ENCODE measurements at places on chromosomes 1 and 21.

DNA sequence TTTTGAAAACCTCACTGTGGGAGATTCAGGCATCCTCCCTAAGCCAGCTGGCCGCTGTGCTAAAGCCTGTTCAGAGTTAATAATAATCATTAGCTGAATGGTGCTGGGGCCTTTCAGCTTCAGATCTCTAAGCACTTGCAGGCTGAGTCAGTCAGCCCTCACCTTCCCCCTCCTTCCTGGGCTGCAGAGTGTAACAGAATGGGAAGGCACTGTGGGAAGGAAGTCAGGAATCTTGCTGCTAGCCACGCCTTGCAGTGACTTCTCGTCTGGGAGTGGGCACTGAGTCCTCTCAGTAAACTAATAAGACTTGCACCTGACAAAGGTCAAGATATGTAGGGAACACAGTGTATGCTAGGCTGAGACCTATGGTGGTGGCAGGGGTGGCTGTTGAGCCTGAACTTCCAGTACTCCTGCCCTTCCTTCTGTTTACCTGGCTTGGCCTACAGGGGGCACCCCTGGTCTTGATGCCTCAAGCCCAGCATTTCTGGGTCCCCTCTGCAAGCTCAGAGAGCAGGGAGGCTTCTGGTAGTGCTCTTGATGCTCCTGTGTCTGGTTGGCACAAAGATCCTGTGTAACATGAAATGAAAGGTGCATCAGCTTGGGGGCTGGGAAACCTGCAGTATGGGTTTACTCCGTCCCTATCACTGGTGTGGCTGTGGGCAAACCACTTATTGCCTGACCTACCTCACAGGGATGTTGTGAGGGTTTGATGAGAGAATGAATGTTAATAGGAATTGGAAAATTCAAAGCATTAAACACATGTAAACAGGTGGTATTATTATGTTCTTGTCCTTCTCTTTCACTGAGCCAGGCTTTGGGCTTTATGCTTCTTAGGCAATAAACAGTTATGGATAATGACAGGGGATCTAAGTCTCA lies 6.0 kb downstream of the CYB561D1 start:
- DNase-seq: peak; percentile 34

DNA sequence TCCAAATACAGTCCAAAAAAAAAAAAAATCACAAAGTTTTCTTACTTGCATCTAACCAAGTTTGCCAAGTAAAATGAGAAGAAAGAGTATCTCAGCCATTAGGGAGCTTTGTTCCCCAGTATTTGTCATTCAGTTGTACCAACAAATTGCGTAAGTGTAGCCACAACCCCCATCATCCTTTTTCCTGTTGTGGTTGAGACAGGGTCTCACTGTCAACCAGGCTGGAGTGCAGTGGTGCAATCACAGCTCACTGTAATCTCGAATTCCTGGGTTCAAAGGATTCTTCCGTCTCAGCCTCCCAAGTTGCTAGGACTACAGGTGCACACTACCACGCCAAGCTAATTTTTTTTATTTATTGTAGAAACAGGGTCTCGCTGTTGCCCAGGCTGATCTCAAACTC lies 9.5 kb downstream of the STX6 start:
- DNase-seq: no peak

DNA sequence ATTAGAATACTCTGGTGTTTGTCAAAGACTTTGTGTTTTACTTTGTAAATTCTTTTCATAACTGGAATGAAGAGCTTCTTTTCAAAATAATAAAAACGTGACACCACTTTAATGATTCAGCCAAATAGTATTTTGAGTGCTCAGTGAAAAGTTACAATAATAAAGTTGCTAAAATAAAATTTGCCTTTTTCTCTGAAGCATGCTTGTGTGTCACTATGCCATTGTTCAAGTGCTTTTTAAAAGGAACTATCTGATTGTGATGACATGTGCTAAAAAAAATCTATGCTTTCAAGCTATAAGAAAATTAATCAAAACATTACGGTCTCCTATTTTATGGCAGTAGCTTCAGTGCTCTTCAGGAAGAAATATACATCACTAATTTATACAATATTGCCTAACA lies 1290.5 kb upstream of the B3GALT2 start:
- no peak for DNase-seq

GRCh38 chr21:43269440-43269839 lies 100.6 kb downstream of the CRYAA start:
- DNase-seq: no peak

DNA sequence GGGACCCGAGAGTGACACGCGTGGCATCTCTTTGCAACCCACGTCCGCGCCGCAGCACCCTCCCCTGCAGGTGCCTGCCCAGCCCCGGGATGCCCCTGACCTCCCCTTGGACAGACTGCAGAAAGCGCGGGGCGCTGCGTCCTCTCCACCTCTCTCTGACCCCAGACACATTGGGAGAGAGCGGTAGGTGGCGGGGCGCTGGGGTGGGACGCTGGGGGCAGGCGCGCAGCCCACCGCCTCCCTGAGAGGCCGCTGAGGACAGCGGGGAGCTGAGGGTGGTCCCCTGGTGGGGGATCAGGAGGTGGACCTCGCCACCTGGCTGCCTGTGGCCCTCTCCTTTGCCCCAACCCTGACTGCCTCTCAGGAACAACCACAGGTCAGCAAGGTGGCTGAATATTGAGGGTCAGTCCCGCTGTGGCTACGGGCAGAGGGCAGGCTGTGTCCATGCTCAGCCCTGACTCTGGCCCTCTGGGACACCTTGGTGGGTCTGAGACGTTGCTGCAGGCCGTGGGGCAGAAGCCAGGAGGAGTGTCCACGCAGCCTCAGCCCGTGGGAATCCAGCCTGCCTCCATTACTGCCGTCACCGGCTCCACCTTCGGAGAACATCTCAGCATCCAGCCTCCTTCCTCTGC lies 761 bp upstream of the UBE2J2 start:
- no peak for DNase-seq

GRCh38 chr1:160300173-160300572 lies 15.2 kb upstream of the PEX19 start:
- no peak for DNase-seq

GRCh38 chr1:197994907-197995407 lies 77.8 kb downstream of the LHX9 start:
- DNase-seq: no peak

GRCh38 chr1:220003610-220004299 lies 42.5 kb downstream of the EPRS1 start:
- DNase-seq: no peak

- DNase-seq: no peak
Observed at GRCh38 chr1:156539818-156540355, 32.5 kb downstream of the IQGAP3 start.

DNA sequence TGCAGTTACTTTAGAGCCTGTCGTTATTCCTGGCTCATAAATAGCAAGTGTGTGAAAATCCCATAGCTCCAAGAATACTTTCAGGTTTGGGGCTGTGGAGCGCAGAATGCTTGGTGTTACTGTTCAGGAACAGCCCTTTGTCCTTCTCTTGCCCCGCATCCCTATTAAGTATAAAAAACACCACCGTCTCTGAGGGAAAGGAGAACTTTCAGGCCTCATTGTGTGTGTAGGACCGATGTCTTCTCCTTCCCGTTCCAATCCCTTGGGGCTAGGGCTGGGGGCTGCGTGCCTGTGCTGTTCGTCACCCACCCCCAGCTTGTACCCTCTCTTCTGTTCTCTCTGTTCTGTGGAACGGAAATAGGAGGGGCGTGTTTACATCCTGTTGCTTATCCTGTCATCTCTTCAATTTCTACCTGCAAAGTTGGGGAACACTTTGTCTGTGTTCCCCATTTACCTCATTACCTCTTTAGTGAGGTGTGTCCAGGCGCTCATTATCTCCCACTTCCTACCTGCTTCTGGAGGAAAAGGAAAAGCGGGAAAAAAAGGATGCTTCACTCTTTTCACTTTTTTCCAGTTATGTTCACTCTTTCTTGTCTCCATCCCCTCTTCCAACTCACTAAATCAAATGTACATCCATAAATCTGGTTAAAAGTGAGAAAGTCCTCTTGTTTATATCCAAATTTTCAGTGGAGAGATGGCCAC lies 788 bp upstream of the TXNIP start:
- peak; percentile 54 for DNase-seq

GRCh38 chr1:156697481-156697880 lies 7.9 kb downstream of the CRABP2 start:
- DNase-seq: no peak

- no peak for DNase-seq
Observed at GRCh38 chr1:221227460-221227859, 348.2 kb downstream of the HLX start.

DNA sequence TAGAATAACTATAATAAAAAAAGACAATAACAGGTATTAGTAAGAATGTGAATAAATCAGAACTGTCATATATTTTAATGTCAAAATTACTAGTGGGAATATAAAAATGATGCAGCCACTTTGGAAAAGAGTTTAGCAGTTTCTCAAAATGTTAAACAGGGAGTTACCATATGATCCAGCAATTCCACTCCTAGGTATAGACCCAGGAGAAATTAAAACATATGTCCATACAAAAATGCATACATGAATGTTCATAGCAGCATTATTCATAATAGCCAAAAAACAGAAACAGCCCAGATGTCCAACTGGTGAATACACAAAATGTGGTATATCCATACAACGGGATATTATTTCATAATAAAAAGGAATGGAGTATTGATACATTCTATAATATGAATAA lies 71.6 kb downstream of the NVL start:
- DNase-seq: no peak

DNA sequence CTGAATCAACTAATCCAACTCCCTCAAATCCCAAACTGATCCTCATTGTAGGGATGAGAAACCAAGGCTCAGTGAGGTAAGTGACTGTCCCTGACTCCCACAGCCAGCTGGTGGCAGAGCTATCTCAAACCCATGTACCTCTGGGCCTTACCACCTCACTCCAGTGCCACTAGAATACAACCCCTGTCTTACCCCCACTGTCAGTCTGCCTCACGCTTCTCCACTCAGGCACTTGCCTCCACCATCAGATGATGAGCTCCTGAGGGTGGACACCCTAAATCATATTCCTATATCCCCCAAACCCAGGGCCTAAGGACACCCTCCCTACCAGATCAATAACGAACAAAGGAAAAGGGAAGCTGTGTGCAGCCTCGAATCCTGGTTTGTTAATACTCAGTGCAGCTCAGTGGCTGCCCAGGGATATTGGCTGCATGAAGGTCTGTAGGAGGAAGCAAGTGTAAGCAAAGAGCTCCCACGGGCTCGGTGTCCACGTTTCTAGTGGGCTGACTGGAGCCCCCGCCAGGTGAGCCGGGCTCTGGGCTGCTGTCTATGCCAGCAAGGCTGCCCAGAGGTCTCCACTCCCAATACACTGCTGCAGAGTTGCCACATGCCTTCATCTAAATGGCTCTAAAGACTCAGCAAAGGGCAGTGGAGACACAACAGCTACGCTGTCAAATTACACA lies 533.4 kb downstream of the MATN1 start:
- no peak for DNase-seq

DNA sequence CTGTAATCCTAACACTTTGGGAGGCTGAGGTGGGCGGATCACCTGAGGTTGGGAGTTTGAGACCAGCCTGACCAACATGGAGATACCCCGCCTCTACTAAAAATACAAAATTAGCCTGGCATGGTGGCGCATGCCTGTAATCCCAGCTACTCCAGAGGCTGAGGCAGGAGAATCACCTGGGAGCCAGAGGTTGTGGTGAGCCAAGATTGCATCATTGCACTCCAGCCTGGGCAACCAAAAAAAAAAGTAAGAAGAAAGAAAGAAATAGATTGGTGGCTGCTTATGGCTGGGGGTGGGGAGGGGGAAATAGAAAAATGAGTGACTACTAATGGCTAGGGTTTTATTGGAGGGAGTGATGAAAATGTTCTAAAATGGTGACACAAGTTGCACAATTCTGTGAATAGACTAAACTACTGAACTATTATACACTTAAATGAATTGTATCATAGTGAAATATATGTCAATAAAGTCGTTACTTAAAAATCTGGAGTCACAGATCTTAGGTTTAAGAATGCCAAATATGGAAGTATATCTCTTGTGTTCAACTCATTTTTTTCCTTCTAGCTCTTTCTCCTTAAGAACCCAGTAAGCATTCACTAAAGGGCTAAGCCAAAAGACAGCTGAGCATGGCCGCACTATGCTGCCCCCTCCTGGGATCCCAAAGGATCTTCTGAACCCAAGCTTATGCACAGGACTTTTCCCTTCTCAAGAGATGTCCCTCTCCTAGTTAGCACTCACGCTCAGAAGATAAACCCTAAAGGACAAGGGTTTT lies 3.2 kb upstream of the NPL start:
- DNase-seq: no peak

GRCh38 chr1:27563591-27564471 lies 40.1 kb downstream of the AHDC1 start:
- DNase-seq: no peak

DNA sequence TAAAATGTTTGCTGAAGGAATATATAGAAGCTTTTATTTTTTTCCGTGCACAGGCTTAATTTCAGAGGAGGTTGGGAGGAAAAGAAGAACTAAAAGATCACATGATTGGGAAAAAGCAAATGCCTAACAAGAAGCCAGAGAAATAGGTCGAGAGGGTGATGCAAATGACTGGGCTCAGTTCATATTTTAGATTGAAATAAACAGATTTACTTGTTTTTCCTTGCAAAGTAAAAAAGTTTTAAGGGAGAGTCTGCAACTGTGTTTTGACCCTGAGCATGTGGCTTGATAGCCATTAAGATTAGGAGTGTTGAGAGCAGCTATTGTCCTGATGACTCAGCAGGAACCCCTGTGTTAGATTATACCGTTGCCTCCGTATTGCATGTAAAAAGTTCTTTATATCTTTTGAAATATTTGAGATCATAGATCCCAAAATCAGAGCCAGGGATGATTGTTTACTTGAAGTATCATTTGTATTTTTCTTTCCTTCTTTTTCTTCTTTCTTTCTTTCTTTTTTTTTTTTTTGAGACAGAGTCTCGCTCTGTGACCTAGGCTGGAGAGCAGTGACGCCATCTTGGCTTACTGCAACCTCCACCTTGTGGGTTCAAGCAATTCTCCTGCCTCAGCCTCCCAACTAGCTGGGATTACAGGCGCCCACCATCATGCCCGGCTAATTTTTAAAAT lies 20.2 kb downstream of the CLIC4 start:
- no peak for DNase-seq

GRCh38 chr1:59156051-59156450 lies 140.8 kb upstream of the FGGY start:
- no peak for DNase-seq

DNA sequence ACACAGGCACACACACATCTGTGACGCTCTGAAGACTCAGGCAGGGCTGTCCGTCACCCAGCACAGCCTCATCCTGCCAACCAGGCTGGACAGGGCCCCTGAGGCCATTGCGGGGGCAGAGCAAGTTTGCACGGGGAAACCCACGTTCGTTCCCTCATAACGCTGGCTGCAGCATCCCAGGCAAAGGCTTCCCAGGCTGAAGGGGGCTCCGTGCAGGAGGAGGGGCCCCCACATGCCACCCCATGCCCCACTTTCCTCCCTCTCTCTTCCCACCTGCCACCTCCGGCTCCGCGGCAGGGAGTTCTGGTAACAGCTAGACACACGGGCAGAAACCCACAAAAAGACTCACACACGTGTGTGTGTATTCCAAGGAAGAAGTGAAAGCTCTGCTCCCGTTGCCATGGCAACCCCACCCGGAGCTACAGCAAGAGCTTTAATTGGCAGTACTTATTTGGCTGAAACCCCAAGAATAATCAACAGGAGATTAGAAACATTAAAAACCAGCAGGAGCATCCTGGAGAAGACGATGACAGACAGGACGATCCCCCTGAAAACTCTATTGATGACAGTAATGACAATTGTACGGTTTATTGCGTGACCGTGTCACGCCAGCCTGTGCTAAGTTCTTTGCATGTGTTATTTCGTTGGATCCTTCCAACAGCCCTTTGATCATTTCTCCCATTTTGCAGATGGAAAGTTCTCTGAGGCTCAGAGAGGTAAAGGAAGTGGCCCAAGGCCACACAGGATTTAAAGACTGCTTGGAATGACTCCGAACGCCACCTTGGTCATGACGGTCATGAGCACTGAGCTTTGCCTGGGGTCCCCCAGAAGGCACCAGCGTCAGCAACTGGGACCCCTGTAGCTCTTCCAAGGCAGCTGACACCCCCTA lies 247.1 kb downstream of the NPHP4 start:
- no peak for DNase-seq

Data from activated gamma-delta T cell treated with anti-CD3 and anti-CD28 coated beads, Interleukin-2, amount 50 U/mL, for 16 hours (primary cell).